ENCODE measurements at places on chromosomes 5 and 9. TPM values are rescaled to one million over a fixed set of nuclear protein-coding genes. Genes with fewer than 3 reads are reported as not detected.
A peak's percentile ranks its signal among the peaks of the same experiment; 100 is the strongest.

OBP2B gene
- not detected for total RNA-seq

TSPAN17 gene
- 27.4 TPM for total RNA-seq

NRARP gene
- total RNA-seq: 0.25 TPM

CD74 gene
- 178 TPM for total RNA-seq

BARHL1 gene
- total RNA-seq: not detected

PCDHGB3 gene
- 0.50 TPM for total RNA-seq

- DNase-seq: no peak
Measured at GRCh38 chr5:112106878-112107277, 312.2 kb downstream of the EPB41L4A start.

DNA sequence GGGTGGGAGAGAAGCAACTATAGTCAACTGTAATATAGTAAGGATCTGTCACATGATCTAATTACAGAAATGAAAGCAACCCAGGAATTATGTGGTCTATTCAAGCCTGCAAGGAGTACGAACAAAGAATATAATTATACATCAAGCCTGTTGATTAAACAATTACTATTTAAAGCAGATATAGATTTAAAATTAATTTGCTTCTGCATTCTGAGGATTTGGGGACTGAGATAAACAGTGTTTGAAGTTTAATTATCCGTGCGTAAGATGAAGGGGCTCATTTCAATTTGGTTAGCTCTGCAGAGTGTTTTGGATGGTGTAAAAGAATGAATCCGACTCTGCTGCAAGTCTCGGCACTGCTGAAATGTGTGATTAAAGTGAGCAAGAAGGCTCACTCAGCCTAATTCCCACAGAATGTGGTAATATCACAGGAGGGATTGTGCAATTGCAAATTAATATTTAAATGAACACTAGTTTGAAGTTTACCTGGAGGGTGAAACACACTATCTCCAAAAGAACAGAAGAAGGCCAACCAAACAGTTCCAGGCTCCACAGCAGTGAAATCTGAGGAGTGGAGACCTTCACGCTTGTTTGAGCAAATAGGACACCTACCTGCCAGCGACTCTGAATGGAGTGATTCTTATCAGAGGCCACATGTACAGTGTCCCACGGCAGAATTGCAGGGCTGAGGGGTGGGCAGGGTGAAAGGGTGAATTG is 420.6 kb upstream of the SLC30A5 start:
- DNase-seq: no peak

- no peak for DNase-seq
Measured at GRCh38 chr9:108755979-108756378, 99.8 kb downstream of the ACTL7B start.

GRCh38 chr9:84151640-84152039 is 171.0 kb downstream of the RMI1 start:
- no peak for DNase-seq

DNA sequence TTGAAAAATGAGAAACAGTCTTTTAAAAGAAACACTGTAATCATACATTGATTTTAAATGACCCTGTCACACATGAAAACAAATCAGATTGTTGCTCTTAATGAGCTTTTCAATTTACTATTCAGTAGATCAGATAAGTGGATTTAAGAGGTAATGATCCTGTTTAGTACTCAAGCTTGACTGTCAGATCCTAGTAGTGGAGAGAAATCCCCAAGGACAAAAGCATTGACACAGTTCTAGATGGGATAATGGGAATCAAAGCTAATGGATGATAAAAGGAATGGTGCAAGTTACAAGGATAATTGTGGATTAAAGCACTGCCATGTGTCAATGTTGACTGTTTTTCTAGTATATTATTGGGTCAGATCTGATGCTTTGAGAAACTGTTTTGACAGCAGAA is 142.3 kb upstream of the TLX3 start:
- DNase-seq: no peak

GRCh38 chr9:93976973-93977372 is 21.8 kb upstream of the BARX1 start:
- no peak for DNase-seq

- DNase-seq: no peak
Measured at GRCh38 chr9:133362359-133363044, 6.2 kb downstream of the SURF2 start.

DNA sequence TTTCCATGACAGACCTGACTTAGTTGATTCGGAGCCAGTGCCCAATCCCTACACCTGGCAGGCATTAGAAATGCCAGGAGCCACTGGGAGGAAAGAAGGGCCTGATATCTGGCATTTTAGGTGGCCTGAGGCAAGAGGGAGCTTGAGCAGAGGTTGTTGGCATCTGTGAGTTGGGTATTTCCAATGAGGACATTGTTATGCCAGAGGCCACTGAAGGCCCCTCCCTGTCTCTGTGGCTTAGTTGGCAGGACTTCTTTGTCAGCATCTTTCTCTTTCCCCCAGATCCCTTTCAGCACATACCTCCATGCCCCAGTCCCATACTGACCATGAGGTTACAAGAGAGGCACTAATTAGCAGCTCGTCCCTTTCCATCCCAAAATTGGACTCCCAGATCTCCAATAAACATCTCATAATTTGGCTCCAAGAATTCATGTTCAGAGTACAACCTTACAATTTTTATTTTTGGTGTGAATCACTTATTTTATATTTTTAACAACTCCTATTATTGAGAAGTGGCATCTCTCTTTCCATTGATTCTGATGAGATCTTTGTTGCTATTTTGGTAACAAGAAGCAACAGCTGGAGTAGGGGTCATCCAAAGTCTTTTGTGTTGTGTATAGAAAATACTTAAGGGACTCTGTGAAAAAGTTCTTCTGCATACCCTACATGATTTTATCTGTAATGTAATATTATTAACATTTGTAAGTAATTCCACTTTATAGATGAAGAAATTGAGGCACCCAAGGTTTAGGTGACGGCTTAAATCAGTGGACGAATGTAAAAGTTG is 68.6 kb upstream of the MAP3K1 start:
- DNase-seq: no peak

DNA sequence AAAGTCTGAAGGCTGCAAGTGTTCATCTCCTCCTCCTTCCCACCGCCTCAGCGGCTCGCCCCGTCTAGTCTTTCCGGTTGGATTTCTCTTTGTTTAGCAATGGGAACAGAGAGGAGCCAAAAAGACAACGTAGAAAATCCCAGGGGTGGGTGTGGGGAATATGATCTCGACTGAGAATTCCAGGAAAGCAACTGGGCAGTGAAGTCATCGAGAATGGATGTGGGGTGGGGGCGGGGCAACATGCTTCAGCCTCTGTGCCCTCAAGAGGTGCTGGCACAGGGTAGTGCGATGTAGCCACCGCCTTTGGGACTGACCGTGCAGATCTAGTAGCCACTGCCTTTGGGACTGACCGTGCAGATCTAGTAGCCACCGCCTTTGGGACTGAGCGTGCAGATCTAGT is 12.9 kb downstream of the MSX2 start:
- no peak for DNase-seq

- peak; percentile 9 for DNase-seq
Measured at GRCh38 chr9:123378956-123379660, 23.1 kb downstream of the CRB2 start.

- DNase-seq: no peak
Measured at GRCh38 chr9:35852876-35853865, 17.0 kb downstream of the OR13J1 start.

DNA sequence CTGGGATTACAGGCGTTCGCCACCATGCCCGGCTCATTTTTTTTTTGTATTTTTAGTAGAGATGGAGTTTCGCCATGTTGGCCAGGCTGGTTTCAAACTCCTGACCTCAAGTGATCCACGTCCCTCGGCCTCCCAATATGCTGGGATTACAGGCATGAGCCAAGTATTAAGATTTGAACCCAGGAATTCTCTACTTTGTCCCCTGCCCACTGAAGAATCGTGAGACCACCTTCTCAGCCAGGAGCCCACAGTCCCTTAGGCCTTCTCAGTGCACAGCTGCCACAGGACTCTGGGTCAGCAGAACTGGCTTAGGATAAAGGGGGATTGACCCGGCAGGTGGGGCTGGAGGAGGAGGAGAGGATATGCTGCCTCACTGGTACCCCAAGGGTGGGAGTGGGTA is 13.4 kb downstream of the OLFML2A start:
- no peak for DNase-seq

- DNase-seq: no peak
Measured at GRCh38 chr5:65459995-65460394, 21.7 kb downstream of the ADAMTS6 start.

DNA sequence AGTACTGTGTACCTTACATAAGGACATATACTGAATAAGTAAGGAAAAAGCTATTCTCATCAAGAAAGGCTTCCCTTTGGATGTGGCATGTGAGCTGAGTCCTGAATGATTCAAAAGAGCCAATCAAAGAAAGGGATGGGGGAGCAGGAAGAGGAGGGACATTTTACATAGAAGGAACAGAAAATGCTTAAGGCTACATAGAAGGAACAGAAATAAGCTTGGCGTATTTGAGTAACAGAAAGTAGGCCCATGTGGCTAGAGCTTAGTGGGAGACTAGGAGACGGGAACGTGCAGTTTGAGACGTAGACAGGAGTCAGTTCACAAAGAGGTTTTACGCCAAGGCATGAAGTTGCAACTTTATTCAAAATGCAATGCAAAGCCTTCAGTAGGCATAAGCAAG is 126.3 kb downstream of the CEMIP2 start:
- no peak for DNase-seq

DNA sequence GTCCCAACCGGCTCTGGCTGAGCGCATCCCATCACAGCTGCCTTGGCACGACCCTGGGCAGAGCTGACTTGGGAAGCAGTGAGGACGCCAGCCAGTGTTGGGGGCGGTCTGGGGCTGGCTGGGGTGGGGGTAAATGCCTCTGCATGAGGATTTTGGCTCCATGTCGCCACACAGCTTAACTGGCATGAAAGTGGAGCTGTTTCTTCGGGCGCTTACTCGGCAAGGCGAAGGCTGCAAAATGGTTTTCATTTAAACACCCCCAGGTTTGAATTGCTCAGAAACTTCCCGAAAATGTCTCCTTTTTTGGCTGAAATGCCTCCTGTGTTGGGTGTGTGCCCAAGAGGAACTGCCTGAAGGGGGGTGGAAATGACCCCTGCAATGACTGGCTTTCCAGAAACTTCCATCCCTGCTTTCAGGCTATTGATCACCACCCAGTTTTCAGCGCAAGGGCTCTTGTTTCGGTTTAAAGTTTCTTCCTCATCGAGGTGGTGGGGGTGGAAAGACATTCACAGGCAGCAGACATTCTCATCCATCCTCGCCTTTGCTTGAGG is 38.3 kb downstream of the PTGES start:
- DNase-seq: no peak

DNA sequence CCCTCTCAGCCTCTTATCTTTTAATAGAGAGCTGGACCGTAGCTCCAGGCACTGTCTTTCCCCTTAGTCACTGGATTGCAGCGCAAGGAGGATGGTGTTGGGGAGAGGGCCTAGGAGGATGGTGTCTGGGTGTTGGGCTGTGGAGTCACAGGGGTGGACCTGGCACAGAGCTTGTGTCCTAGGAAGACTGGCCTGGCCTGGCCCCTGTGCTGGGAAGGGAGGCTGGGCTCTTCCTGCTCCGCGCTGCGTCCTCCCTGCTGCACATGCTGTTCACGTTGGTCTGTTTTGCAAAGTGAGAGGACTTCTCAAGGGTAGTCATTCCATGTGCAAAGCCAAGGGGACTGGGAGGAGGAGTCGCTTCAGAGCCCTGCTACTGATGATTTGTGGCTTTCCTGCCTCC is 123.9 kb downstream of the EHMT1 start:
- DNase-seq: no peak

- no peak for DNase-seq
Measured at GRCh38 chr5:28380167-28380566, 1341.8 kb upstream of the CDH9 start.

GRCh38 chr5:14181299-14181968 is 38.3 kb downstream of the TRIO start:
- DNase-seq: no peak

DNA sequence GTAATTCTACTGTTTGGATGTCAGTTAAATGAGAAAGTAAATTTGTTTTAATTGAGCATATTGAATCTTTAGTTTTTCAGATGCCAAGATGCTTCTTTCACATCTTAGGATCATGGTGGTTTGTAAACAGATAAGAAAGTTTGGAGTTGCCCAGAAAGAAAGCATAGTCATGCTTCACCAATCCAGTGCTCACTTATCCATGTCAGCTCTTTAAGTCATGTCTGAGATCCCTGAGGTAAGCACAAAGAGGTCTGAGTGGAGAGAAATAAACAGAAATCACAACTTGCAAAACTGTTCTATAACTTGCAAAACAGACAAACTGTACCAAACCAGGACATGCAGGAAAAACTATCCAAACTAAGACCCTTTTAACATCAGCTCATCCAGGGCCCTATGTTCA is 87.7 kb downstream of the OSTF1 start:
- no peak for DNase-seq

DNA sequence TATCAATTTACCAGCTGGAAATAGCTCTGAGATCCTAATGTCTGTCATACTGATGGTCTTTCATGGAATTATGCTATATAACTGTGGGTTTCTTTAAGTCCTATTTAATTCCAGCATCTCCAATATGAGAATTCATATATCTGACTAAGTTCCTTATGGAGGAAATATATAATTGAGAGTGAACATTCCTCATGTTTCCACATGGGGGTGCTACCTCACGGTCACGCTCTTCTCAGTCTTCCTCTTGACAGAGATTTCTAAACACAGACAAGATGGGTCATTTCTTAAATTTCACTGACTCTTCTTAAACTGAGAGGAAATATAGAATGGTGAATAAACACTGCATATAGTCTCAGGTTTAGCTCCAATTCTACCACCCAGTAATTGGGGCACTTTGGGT is 212.1 kb downstream of the SLF1 start:
- no peak for DNase-seq

DNA sequence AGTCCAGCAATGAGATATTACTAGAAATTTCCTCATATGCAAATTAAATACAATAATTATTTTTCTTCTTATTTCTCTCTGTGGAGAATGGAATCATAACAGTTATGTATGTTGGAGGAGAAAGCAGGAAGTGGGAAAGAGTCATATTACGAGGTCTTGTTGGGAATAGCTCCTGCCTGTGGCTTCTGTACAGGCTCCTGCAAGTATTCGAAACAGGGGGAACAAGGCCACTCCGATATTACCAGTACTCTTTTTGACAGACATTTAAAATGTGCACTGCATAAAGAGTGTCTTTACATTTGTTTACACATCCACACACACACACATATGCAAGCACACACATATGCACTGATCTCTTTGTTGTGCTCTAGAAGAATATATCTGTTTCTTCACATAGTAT is 812.0 kb upstream of the ZNF608 start:
- no peak for DNase-seq

DNA sequence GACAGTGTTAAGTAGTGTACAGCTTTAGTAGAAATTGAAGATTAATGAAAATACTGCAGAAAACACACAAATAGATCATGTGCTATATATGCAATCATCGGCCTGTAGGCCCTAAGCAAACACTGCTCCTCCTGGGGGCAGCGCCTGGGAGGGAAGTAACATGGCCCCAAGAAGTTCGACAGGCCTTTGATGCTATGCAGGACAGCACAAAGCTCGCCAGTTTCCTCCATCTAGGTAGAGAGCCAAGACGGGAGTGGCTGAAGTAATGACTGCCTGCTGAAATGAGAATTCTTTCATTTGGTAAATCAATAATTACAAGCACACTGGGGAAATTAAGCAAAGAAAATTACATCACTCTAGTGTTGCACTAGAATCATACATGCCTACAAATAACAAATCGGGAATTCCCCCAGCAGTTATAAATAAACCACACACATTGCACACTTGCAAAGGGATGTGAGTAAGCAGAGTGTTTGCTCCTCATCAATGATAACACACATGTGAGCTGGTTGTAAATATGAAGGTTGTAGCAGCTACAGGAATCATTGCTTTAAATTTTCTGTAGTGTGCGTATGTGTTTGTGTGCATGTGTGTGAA is 219.9 kb upstream of the NFIL3 start:
- DNase-seq: no peak
